ENCODE measurements at places on chromosomes 1 and 21.

GRCh38 chr1:225461533-225462428 lies 33.9 kb upstream of the LBR start:
- no peak for DNase-seq

DNA sequence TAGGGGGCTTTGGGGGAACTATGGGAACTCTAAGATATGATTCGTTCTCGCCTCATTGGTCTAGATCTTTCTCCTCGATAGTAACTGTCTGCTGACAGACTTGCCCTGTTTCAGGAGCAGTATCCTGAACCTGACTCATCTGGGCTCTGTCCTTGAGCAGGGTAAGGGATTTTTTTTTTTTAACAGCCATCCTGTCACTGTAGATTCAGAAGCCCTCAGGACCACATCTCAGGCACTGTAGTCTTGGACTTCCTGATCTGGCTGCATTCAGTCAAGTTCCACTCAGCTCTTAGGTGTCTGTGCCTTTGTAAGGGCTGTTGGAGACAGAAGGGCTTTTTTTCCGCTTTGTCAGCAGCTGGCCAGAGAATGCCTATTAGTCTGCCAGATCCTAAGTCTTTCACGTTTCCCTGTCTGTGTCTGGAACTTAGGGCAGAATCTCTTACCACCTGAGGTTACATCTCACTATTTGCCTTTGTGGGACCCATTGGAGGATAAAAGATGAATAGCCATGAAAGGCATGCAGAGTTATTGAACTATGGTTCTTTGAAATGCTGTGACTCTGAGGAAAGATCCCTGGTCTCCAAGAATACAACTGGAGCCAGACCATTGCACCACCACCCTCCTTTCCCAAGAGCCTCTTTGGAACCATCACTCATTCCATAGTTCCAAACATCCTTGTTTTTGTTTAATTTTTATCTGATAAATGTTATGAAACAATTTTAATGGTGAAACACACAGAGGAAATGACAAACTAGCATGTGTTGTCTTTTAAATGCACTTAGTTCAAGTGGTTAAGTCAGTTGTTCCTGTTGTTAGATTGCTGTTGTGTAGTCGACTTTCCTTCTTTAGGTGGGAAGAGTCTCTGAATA lies 49.7 kb upstream of the MACF1 start:
- no peak for DNase-seq

DNA sequence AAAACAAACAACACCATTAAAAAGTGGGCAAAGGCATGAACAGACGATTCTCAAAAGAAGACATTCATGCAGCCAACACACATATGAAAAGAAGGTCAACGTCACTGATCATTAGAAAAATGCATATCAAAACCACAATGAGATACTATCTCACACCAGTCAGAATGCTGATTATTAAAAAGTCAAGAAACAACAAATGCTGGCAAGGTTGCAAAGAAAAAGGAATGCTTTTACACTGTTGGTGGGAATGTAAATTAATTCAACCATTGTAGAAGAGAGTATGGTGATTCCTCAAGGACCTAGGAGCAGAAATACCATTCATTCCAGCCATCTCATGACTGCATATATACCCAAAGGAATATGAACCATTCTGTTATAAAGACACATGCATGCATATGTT lies 419.6 kb downstream of the NEGR1 start:
- no peak for DNase-seq

DNA sequence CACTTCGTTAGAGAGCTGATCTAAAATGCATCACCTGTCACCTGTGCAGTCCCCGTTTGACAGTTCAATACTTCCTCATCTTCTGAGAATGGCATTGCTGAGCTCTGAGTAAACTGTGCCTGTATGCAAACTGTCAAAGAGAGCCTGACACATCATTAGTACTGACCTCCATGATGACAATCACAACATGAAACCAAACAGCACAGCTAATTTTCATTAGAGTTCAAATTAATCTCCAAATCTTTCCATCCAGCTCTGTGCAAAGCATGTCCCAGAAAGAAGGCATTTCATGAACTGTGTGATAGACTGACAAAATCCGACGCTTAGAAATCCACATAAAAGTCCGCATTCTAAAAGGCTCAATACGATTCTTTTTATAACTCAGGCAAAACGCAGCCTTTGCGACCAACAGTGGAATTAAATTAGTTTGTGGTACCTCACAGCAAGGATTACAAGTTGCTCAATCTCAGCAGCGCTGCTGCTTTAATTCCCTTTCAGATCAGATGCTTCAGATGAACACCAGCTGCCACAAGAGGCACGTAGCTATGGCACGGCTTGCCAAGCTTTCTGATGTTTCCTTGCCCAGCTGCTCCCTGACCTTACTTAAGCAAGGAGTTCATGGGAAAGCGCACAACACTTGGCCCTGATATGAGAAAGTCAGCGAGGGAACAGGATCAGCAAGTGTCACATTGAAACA lies 765.5 kb upstream of the PRMT6 start:
- no peak for DNase-seq

GRCh38 chr21:36850372-36850771 lies 116.1 kb downstream of the HLCS start:
- DNase-seq = no peak

GRCh38 chr1:38917337-38917736 lies 24.3 kb downstream of the RHBDL2 start:
- no peak for DNase-seq

DNA sequence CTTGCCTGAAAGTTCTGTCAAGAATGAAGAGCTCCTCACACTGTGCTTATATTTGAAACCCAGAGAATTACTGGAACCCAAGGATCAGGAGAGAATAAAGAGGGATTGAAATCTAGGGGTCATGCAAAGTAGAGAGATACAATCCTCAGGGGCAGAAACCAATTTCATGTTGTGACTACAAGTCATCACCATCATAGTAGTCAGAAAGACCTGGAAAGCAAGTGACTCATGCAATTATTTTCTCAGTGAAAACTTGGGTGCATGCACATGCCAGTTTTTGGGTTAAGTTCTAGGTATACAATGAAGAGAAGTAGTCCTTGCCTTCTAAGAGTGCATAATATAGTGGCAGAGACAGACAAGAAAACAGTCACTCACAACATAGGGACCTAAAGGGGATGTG lies 210.0 kb downstream of the ZC3H11B start:
- no peak for DNase-seq

GRCh38 chr1:37474697-37475379 lies 458 bp downstream of the ZC3H12A start:
- no peak for DNase-seq

DNA sequence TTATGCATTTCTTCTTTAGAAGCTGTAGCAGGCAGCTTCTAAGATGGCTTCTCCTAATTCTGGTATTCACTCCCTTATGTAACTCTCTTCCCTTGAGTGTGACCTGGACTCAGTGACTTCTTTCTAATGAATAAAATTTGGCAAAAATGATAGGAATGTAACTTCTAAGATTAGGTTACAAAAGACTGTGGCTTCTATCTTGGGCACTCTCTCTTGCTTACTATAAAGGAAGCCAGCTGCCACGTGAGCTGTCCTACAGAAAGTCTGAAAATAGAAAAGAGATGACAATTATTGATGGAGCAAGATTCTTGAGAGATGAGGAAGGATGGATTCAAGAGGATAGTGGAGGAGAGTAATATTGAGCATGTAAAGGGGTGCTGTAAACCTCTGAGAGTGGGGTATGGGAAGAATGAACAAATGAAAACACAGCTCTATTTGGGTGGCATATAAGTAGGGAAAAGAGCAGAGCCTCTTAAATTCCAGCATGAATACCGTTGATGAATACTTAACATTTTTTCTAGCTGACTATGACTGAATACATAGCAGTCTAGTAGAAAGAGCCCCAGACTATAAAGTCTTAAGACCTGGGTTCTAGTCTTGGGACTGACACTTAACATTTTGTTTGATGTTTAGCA lies 5.5 kb downstream of the TSEN15 start:
- no peak for DNase-seq

GRCh38 chr1:29319300-29320110 lies 83.2 kb downstream of the PTPRU start:
- DNase-seq = no peak

GRCh38 chr1:201503397-201504176 lies 3.3 kb downstream of the CSRP1 start:
- no peak for DNase-seq

GRCh38 chr1:2037314-2037979 lies 12.8 kb upstream of the PRKCZ start:
- DNase-seq = no peak

DNA sequence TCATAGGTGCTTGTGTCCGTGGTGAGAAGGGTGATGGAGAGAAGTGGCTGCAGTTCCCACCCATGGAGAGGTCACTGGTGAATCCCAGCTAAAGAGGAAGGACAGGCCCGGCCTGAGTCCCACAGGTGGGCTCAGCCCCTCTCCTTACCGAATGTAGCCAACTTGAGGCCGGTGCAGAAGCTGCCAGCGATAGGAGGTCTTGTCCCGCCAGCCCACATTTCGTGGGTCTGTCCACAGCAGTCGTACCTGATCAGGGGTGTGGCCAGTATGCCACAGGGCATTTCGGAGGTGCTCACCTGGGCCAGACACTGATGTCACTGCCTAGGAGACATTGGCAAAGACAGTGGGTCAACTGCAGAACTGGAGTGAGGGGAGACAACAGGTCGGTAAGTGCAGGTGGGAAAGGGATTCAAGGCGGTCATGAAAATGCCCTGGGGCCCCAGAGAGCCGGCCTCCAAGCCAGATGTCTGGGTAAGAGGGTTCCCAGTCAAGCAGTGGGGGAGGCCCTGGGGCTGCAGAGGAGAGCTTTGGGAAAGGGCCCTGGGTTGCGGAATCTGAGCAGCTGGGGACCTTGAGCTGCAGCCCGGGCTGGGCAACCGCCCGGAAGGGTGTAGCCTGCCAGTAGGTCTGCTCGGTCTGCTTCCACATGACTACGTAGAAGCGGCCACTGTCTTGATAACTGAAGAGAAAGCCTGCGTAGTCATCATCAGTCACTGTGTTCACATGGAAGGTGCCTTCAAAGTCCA lies 10.6 kb downstream of the THBS3 start:
- no peak for DNase-seq

DNA sequence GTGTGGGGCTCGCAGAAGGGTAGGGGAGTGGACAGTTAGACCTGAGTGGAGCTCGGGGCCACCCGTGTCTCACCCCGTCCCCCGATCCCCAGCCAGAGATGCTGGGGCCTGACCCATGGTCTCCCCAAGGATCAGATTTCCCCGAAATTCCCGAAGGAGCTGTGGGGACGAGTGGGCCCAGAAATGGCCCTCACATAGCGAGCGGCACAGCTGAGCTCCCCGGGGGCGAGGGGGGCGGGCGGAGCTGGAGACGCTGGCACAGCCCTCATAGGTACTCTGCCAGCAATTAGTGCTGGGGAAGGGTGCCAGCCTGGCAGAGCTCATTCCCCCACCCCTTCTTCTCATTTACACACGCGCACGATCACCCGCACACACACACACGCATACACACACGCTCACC lies 9.2 kb downstream of the CASZ1 start:
- no peak for DNase-seq

DNA sequence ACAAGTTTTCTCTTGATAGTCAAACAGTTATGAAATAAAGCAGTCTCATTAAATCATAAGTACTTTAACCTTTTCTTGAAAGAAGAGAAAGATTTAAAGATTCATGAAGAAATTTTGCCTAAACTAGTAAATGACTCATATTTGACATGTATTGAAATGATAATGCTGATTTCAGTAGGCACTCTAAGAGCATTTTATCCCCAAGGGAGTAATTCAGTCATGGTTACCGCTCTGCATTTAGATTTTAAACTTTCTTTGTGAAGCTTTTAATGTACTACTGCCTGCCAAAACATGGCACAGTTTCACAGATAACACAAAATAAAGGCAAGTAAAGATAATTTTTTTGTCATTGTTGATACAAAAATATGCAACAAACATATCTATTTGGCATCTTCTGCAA lies 6.8 kb downstream of the USH2A start:
- DNase-seq = no peak

DNA sequence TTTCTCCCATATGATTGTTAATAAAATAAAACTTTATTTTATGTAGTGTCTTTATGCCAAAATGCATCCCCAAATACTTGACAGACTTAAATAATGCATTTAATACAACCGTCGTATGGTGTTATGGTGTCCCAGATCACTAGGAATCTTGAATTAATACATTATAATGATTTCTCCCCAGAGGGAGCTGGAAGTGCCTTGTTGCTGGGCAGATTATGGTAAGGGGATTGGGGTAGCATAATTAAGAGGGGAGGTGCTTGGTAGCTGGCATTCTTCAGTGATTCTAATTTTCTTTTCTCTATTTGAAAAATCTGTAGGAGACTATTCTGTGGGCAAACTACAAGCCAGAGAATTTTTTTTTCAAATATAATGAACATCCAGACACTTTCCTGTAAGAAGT lies 1043.7 kb downstream of the ADGRL2 start:
- DNase-seq = no peak

GRCh38 chr1:61149010-61149860 lies 66.9 kb downstream of the NFIA start:
- no peak for DNase-seq

DNA sequence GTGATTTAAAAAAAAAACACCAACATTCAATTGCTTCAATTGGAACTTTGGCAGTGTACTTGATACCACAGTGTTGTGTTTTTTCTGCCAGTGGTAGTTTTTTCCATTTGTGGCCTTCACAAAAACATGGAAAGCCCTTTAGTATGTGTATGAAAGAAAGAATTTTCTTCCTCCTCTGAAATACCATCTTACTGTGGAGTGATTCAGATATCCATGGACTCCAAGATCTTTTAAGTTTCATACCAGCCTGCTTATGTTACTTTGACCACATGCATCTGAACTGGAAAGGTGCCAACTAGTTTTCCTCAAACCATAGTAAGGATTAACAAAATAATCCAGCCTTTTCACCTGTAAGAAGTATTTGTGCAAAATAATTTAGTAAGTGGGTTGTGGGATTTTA lies 3.4 kb downstream of the PPP2R5A start:
- no peak for DNase-seq

DNA sequence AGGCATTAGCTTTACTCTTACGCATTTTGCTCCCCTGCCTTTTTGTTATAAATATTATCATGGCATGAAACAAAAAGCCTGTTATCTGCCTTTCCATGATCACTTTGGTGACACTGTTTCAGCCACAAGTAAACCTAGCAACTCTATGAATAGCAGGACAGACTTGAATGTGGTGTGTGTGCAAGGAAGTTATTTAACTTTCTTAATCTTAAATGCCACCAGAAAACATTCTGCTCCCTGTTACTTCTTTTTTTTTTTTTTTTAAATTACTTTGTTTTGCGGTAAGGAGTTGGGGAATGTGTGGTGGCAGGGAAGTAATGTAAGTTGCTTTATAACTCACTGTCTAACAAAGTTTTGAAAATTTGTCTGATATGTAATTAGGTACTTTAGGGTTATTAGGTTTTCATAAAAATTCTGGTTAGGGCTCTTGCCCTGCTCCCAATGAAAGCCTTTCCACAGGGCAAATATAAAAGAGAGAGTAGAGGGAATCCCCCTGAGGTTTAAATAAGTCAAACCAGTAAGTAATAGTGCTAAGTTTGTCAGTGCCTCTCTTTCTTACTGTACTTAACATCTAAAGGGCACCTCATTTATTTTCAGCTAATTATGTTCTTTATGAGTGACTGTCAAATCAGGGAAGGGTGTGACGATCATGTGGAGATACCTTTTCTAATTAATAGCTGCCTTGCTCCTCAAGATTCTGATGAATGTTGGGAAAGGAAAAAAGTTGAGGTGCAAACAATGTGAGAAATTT lies 39.5 kb downstream of the RASAL2 start:
- DNase-seq = no peak

All from NCI-H1930 (cell line).